ENCODE measurements at places on chromosomes 4 and X.

GRCh38 chrX:119758731-119759247 lies 401 bp downstream of the SOWAHD start:
- no peak for DNase-seq

DNA sequence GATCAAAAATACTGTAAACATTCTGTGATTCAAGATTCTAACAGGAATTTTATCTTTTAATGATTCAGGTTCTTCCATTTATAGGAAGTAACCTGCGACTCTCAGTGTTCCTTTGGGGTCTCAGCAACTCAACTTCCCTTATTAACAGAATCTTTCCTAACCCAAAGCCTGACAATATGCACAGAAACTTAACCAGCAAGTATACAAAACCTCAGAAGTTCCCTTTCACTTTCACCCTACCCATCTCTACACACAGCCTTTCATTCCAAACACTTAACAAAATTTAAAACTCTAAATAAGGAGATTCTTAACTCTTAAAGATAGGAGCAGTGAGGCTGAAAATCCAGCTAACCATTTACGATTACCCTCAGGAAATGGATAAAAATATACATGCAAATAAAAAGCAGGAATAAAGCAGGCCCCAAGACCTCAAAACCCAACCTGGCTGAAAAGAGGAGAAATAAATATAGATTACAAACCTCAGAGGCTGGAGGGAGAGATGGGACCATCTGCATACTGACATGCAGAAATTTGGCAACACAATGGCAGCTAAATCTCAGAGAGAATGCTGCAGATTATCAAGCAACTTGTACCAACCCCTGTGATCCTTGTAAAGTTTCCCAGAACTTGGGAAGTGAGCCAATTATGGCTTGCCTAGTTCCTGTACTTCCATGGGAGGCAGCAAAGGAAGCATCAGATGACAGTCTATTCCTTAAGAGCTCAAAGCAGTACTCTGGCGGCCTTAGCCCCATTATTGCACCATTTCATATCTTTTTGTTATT lies 101.0 kb downstream of the ATP11C start:
- peak; percentile 25 for DNase-seq

- DNase-seq: no peak
Measured at GRCh38 chr4:42320822-42321388, 76.4 kb upstream of the SHISA3 start.

DNA sequence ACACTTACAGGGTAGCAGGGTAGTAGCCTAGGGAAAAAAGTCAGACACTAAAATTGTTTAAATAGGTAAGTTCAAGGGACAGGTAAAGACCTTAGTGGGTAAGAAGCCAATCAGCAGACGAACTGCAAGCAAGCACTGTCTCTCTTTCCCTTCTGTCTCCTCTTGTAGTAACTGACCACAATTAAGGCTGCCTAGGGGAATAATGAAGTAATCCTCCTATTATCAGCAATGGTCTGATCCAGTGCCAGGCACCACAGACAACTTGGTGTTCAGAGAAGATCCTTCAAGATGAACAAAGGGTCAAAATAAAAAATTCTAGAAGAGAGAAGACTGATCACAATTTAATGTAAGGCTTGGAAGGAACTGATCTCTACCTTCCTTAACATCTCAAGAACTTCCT lies 62.9 kb downstream of the ELOVL6 start:
- DNase-seq: no peak

GRCh38 chr4:162461952-162462351 lies 298.2 kb upstream of the FSTL5 start:
- DNase-seq: no peak

DNA sequence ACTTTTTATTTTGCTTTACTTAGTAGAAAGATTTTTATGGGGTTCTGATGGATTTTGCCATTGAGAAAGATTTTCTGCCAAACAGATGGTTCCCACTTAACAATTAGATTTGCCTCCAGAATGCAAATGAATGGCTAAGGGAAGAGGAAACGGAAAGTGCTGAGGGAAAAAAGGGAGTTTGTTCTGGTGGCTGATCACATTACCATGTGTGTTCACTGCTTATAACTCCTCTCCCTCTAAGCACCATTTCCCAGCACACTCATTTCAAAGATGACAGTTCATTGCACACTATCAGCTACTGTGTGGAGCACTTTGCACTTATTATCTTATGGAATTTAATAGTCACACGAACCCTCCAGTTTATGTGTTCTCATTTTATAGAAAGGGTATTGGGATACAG lies 68.0 kb upstream of the GRID2 start:
- DNase-seq: no peak

DNA sequence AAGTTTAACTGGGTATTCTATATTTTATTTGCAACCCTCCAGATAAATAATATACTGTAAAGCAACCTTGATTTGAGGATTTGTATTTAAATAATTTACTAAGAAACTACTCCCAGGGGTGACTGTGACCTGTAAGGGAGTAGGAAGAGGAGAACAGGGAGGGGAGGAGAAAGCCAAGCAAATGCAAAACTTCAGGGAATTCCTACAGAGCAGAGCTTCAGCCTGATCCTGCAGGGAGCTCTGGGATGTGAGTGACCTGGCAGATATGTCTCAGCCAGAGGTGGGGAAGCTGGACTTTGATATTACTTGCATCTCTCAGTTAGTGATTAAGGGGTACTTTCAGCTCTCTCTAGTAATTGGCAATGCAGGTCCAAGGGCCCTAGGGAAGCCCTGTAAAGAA lies 302.0 kb downstream of the FRMPD4 start:
- DNase-seq: no peak

GRCh38 chrX:95728446-95728845 lies 956.2 kb upstream of the DIAPH2 start:
- no peak for DNase-seq

DNA sequence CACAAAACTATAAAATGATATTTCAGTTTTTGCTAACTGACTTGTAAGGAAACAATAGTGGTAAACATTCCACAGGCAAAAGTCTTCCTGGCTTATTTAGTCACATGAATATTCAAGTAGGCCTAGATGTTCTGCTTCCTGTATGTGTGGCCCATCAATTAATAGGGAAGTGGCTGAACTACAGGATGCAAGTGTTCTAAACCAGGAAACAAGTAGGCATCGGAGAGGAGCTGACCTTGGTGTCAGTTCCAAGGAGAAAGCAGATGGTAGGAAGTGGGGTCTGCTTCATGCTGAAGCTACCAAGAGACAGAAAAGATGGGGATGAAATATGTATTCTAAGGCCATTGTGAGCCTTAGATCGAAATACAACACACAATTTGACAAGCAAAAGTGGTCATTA lies 149.7 kb downstream of the ANTXR2 start:
- no peak for DNase-seq

DNA sequence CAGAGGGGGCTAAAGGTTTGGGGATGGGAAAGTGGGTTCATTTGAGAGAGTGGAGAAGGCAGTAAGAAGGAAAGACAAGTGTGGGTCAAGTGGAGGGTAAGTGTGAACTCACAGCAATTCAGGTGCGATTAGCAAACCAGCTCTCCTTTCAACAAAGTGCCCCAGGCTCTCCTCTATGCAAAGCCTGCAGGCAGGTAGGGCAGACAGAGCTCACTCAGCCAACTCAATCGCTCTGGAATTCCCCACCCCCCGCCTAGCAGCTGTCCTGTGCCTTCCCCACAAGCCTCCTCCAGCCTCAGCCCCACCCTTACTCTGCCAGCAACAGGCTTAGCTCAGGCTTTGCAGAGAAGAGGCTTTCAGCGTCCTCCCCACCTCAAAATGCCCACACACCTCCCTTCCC lies 14.8 kb upstream of the MAMLD1 start:
- DNase-seq: no peak

DNA sequence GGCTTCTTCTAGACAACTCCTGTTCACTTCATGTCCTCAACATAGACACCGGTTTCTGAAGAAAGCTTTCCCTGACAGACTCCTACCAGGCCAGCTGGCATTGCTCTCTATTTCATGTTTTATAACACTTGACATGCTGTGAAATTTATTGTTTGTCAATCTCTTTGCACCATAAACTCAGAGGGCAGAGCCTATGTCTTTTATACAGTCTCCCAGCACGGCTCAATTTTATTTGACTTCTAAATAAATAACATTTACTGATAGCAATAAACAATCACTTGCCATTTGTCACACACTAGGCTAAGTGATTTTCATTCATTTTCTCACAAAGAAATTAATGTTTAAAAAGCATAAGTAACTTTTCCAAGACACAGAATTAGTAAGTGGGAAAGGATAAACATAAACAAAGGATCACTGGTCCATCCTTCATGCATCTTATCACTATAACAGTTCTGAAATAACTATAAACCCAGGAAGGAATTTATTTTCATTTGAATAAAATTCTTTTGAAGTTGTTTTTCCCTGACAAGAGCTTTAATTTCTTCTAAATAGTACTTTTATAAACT lies 577.6 kb downstream of the TECRL start:
- DNase-seq: no peak

GRCh38 chr4:83677656-83678055 lies 141.7 kb downstream of the GPAT3 start:
- DNase-seq: no peak

- DNase-seq: no peak
Measured at GRCh38 chr4:153890761-153891160, 101.9 kb upstream of the SFRP2 start.

DNA sequence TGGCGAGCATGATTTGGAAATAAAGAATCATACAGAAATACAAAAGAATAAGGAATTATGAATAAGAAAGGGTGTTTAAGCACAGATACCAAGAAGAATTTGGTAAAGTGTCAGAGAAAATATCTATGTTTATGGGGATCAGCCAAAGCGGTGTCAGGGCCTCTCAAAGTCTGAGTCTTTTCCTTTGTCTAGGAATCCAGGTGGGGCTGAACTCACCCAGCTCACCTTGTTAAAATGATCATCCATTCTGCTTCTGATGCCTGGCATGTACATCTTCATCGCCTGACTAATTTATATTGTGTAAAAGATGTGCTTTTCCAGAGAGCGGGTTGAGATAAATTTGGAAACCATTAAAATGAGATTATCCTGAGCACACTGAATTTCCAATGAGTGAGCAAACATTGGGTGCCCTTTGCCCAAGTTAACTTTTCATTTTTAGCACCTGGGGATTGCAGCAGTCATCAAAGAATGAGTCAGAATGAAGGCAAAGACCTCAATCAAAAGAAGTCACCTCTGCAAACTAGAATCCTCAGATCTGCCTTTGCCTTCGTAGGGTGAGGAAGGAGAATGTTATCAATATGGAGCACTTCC lies 141.9 kb upstream of the ANXA3 start:
- no peak for DNase-seq

DNA sequence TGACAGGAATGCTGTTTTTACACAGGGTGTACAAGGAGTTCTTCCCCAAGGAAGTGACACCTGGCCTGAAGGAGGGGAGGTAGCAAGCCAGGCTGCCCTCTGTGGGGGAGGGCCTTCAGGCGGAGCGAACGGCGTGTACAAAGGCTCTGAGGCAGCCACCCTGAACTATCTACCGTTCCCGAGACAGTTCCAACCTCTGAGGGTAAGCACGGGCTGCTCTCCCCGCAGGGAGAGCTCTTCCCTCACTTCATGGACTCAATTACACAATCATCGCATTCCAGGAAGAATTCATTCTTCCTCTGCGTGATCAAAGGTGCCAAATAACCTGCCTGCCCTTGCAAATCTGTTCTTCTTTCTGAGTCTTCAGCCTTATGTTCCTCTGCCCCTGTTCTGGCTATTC lies 4.8 kb downstream of the ELK1 start:
- DNase-seq: no peak

GRCh38 chrX:65608026-65608425 lies 59.4 kb upstream of the MSN start:
- no peak for DNase-seq

Data from NAMALWA (cell line).